ENCODE measurements at places on chromosomes 3 and 15.

DNA sequence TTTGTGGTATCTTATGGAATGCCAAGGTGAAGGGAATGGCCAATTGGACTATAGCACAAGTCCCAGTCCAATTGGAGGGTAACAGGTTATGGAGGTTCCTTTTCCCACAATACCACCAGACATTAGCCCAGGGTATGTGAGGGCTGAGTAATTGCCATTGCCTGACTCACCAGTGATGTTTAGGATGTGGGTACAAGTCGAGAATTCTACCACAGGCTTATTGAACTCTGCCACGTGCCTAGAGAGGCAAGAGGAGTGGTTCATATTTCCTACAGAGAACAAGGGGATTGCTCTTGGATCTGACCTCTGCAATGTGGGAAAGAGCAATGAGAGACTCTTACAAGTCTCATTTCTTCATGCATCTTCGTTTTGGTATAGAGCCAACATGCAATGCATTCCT, 85.0 kb upstream of the XCR1 start:
- DNase-seq = no peak

DNA sequence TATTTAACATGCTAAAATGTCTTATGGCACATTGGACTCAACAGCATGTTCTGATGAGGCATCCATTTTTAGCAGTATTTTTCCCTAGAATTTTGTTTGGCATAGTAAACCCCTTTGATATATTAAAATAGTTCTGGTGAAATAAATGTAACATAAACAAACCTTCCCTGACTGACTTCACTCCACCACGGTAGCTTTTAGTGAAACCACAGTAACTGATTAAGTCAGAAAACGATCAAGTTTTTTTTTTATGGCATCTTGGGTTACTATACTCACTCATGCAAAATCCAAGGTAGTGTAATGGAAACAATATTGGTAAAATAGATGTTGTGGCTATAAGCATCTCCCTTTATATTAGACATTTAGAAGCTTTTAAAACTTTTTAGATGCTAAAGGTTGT, 2.8 kb downstream of the SERP1 start:
- no peak for DNase-seq

DNA sequence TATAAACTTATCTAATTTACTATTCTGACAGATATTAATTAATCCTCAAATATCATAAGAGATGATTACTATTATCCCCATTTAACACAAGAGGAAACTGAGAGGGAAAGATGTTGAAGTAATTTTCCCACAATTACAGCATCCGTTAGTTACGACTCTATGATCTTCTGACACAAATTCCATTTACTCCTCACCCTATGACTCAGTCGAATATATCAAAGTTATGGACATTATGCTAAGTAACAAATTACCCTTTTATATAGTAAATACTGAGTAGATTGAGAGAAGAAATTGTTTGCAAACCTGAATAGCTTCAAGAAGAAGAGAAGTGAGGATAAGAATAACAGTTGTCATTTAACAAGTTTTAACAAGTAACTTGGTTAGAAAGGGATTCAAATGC, 340.0 kb downstream of the TBC1D5 start:
- DNase-seq = no peak

DNA sequence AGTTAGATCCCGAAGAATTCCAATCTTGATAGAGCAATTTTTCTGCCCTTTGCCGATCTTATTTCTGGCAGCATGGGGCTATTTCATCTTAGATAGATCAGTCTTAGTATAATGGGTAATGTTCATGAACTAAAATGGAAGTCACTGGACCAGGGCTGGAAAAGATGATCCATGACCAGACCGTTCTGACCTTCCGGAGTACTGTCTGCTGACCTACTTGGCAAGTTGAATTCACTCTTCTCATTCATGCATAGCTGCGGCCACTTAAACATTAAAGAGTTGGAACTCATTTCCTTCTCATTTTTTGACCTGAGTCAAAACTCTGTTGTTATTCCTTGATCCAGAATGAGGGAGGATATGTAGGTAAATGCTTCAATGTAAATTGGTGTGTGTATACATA, 32.5 kb downstream of the GMNC start:
- DNase-seq = no peak

- no peak for DNase-seq
Measured at GRCh38 chr3:2870724-2871333, 239.3 kb downstream of the IL5RA start.

GRCh38 chr3:112074616-112075497, 11.3 kb upstream of the C3orf52 start:
- DNase-seq = no peak

DNA sequence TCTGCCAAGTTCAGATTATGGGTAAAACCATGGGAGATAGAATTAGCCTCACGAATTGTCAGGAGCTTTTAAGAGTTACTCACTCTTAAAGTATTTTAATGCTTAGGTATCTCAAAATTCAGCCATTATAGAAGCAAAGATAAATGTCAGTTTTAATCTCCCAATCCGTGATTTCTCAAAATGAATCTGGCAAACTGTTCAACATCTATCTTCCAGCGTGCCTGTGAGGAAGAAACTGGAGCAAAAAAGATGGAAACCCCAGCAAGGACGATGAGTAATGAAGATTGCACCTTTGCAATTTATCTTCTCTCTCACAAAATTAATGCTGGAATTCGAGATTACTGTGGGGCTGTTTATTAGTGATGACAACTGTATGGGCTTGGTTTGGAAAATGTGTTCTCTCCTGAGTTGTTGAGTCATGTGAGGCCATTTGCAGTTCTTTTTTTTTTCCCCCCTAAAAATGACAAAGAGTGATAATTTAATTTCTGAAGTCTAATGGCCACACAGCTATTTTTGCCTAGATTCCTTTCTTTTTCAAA, 70.5 kb downstream of the PYDC2 start:
- no peak for DNase-seq

GRCh38 chr3:60989626-60990441, 261.4 kb downstream of the FHIT start:
- no peak for DNase-seq

- DNase-seq = no peak
Measured at GRCh38 chr3:21259896-21260295, 491.1 kb downstream of the ZNF385D start.

DNA sequence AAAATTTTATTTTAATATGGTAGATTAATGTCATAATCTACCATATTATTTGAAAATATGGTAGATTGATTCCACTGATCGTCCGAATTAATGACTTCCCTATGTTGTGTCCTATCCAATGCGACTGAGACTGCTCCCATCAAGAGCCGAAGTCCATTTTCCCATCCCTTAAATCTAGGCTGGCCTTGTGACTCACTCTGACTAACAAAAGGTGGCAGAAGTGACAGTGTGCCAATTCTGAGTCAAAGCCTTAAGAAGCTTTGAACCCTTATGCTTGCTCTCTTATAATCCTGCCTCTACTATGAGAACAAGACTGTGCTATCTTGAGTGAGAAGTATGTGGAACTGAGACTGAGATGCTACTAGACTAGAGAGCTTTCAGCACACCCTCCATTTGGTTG, 387.2 kb downstream of the ROBO1 start:
- DNase-seq = no peak

GRCh38 chr3:180571831-180572598, 29.9 kb upstream of the TTC14 start:
- no peak for DNase-seq

DNA sequence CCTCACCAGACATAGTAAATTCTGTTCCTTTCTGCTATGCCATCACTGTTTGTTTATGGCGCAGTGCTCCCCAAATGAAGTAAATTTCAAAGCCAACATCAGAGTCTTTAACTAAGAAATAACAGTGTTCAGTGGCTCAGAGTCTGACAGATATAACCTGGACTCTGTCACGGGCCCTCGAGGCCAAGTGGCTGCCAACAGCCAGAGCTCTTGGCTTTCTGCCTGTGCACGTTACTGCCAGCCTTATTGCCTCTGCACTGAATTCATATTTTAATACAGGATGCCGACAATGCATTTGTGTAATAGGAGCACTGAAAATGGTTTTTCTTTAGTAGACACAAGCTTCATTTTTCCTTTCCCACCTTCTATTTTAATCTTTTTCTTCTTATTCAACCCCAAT, 219.9 kb downstream of the NLGN1 start:
- DNase-seq = no peak

- DNase-seq = no peak
Measured at GRCh38 chr15:80473286-80474223, 69.4 kb downstream of the ARNT2 start.

- no peak for DNase-seq
Measured at GRCh38 chr3:45644791-45645201, 44.4 kb upstream of the SACM1L start.

- DNase-seq = no peak
Measured at GRCh38 chr3:186526256-186526606, 17.9 kb downstream of the CRYGS start.

GRCh38 chr3:63413523-63413922, 135.4 kb downstream of the SYNPR start:
- no peak for DNase-seq

GRCh38 chr3:129835198-129835597, 58.3 kb downstream of the TMCC1 start:
- no peak for DNase-seq

GRCh38 chr15:90234096-90234988, at the start of gene GDPGP1:
GDPGP1 (plus strand) TSS chr15:90234209; CDS start chr15:90240909, 6,700 bp downstream.
- peak; percentile 89 for DNase-seq

DNA sequence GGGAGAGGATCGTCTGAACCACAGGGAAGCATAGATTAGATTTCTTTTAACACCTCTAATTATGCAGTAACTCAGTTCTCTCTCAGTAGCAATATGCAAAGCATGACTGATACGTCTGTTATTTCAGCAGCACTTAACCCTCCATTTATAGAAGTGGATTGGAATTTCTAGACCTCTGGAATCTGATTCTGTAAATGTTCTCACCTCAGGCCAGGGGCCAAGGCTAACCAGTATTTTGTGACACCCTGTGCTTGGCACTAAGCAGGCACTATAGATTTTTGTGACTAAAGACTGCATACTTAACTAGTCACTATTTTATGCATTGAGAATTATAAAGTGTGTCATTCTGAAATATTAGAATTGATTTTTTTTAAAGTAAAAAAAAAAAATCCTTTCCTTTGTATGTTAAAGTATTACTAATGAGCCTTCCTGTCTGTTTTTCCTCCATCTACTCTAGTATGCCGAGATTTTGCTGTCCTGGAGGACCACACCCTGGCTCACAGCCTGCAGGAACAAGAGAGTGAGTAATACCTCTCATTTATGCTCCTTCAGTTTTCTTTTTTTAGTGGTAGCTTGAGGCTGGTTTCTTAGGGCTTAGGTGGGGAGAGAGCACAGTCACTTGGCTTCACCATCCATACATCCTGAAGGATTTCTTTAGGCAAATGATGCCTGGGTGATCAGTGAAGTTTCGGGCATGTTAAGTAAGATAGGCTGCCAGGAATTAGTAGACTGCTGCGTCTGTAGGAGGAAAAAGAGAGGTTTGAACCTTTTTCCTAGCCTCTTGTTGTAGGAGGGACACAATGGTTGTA, 26.5 kb upstream of the UTS2B start:
- no peak for DNase-seq

DNA sequence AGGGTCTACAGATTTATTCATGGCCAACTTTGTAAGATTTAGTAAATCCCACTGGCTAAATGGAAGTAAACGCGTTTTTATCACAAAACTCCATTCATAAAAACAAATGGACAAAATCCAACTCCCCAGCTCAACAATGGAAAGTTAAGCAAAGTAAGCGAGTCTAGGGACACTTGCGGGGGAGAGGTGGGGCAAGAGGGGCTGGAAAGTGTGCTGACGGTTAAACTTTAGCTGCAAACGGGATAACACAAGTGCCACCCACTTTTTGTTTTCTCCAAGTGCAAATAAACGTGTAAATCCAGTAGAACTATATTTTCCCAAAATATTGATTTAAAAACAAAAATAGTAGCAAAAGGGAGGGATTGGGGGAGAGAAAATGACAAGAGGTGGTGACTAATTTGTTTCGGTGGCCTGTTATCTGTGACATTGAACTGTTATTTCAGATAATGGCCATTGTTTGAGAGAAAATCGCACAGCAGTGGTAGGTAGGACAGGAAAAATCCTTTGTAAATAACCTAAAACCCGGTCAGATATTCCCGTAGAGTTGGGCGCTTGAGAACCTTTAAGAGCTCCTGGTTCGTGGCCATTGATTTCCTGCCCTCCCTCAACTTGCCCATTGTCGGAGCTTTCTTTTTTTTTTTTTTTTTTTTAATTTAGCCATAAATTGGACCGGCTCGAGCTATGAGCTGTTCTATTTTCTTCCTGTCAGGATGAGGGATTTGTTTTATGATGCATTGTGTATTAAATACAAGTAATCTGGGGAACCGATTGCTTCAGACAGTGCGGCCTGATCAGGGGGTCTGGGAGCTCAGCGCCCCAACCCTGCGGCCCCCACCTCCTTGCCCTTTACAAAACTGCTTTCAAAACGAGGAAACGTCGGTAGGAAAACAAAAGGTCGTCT, 514.8 kb downstream of the MECOM start:
- DNase-seq = peak; percentile 27

DNA sequence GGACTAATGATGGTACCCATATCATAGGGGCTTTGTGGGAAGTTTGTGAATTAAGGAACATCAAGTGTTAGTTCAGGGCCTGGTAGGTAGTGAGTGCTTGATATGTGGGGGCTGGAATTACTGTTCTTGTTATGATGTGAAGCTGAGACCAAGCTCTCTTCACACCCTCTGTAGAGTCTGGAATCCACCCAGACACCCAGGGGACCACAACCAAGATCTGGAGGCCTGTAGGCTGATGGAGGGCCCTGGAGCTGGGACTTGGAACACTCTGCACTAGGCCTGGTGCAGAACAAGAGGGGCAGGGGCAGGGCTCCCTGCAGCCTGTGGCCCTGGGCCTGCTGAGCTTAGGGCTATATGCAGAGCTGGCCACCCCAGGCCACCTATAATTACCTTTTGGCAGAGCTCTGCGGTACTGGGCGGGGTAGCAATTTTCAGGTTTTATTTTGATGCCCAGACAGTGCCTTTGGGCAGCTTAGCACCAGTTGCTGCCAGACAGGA, 13.1 kb upstream of the PRKCD start:
- no peak for DNase-seq

- no peak for DNase-seq
Measured at GRCh38 chr3:101262393-101263240, 57.8 kb downstream of the IMPG2 start.

GRCh38 chr3:156729460-156730179, 55.2 kb downstream of the TIPARP start:
- DNase-seq = no peak

DNA sequence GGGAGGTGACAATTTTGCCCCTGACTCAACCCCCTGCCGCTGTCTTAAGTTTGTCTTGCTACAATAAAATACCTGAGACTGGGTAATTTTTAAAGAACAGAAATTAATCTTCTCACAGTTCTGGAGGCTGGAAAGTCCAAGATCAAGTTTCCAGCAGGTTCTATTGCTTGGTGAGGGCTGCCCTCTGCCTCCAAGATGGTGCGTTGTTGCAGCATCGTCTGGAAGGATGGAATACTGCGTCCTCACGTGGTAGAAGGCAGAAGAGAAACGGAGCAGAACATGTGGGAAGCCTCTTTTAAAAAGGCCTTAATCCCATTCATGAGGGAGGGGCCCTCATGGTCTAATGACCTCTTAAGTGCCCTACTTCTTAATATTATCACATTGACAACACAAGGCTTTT, 87.3 kb upstream of the SNTN start:
- no peak for DNase-seq

- no peak for DNase-seq
Measured at GRCh38 chr3:98914210-98915080, 12.9 kb upstream of the DCBLD2 start.

GRCh38 chr15:31503758-31504461, 177.3 kb downstream of the KLF13 start:
- no peak for DNase-seq

GRCh38 chr3:120013481-120013880, 80.8 kb downstream of the GSK3B start:
- no peak for DNase-seq
